ENCODE measurements at places on chromosomes 13 and 19. TPM values are rescaled to one million over a fixed set of nuclear protein-coding genes. Genes with fewer than 3 reads are reported as not detected.

USF2 gene
- 82.4 TPM for total RNA-seq

GZMM gene
- total RNA-seq, result not detected

KL gene
- 2.5 TPM for total RNA-seq

ARL11 gene
- total RNA-seq, result 1.8 TPM

CACNA1A gene
- total RNA-seq, result 0.96 TPM

ZNF430 gene
- total RNA-seq, result 14.3 TPM

SYT5 gene
- 0.28 TPM for total RNA-seq

RELB gene
- total RNA-seq, result 5.8 TPM

VSIG10L gene
- total RNA-seq, result 0.96 TPM

CYP4F2 gene
- total RNA-seq, result not detected

TIMM50 gene
- total RNA-seq, result 65.7 TPM

FUT3 gene
- not detected for total RNA-seq

CEACAM18 gene
- not detected for total RNA-seq

FXYD3 gene
- 2.6 TPM for total RNA-seq

ATP4B gene
- not detected for total RNA-seq

MAST1 gene
- not detected for total RNA-seq

UCHL3 gene
- total RNA-seq, result 26.2 TPM

KLC3 gene
- not detected for total RNA-seq

WDR62 gene
- 0.95 TPM for total RNA-seq

GFY gene
- total RNA-seq, result not detected

IFNL2 gene
- not detected for total RNA-seq

TTC9B gene
- total RNA-seq, result not detected

CGB5 gene
- not detected for total RNA-seq

HPN gene
- total RNA-seq, result 0.95 TPM

SELENOV gene
- not detected for total RNA-seq

HIF3A gene
- 10.3 TPM for total RNA-seq

RGS9BP gene
- total RNA-seq, result 0.79 TPM
